ENCODE measurements at places on chromosomes 2 and 18.

DNA sequence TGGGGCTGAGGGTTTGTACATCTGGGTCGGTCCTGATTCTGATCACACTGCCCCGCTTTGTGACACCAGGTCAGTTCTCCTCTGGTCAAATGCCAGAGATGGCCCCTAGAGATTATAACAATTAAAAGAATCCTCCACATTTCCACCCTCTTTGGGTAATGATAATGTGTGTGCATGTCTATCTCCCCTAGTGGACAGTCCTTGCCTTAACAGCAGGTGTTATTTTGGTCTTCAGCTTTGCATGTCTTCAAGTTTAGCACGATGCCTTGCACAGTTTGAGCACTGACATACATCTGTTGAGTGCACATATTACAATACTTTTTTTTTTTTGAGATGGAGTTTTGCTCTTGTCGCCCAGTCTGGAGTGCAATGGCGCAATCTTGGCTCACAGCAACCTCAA lies 25.7 kb upstream of the COX7A2L start:
- peak; percentile 14 for DNase-seq

DNA sequence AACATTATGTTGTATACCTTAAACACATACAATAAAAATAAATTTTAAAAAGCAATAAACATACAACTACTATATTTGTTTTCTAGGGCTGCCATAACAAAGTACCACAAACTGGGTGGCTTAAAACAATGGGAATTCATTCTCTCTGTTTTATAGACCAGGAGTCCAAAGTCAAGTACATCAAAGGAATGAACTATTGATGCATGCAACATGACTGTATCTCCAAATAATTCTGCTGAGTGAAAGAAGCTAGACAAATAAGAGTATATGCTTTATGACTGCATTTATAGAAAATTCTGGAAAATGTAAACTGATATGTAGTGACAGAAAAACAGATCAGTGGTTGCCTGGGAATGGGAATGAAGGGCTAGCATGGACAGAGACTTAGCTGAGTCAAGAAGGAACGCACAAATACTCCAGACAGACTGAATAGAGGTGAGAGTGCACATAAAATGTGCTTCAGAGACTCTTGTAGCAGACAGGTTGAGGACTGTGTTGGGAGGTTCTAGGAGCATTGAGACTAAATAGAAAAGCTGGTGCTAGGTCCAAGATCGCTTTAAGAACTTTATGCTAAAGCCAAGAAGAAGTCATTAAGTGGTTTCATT lies 11.0 kb upstream of the PLA2R1 start:
- no peak for DNase-seq

- no peak for DNase-seq
These were observed 75.4 kb downstream of the TSN start for GRCh38 chr2:121830809-121831208.

DNA sequence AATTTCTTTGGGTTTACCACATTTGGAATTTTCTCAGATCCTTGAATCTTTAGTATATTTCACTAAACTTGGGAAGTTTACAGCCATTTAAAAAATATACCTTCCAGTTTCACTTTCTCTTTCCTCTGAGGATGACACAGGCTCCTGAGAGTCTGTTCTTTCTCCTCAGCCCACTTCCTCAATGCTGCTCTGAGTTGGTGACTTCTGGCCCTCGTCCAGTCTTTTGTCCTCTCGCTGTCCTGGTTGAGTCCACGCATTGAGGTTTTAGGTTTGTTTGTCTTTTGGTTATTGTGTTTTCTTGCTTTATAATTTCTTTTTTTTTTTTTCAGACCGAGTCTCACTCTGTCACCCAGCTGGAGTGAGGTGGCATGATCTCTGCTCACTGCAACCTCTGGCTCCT lies 40.7 kb upstream of the GALR1 start:
- DNase-seq, result no peak

Measured in NCI-H524 (cell line).